ENCODE measurements at places on chromosomes 1 and 21.

- DNase-seq, result no peak
Observed at GRCh38 chr1:162605225-162605927, 26.9 kb upstream of the DDR2 start.

GRCh38 chr1:190478149-190479049, 735 bp upstream of the BRINP3 start:
- DNase-seq, result no peak

DNA sequence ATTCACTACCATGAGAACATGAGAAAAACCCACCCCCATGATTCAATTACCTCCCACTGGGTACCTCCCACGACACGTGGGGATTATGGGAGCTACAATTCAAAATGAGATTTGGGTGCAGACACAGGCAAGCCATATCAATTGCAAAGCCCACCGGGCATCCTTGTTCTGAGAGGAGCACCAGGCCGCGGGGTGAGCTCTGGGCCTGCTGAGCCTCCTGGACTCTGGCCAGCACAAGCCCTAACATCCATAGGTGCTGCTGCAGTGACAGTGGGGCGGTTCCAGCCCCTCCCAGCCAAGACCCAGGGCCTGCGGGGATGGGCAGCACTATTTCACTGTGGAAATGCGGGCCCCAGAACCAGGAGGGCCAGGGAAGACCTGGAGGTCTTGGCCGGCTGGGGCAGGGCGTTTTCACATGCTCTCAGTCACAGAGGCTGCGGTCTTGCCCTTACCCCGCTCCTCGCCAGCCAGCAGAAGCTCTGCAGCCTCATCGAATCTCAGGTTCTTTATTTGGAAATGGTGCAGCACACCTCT, 103.8 kb downstream of the PCBP3 start:
- DNase-seq, result no peak

GRCh38 chr1:160774886-160775719, 20.9 kb upstream of the LY9 start:
- DNase-seq, result no peak

- DNase-seq, result no peak
Observed at GRCh38 chr1:205373798-205374175, 17.1 kb upstream of the KLHDC8A start.

GRCh38 chr21:39137248-39138178, 45.7 kb downstream of the PSMG1 start:
- DNase-seq, result no peak

DNA sequence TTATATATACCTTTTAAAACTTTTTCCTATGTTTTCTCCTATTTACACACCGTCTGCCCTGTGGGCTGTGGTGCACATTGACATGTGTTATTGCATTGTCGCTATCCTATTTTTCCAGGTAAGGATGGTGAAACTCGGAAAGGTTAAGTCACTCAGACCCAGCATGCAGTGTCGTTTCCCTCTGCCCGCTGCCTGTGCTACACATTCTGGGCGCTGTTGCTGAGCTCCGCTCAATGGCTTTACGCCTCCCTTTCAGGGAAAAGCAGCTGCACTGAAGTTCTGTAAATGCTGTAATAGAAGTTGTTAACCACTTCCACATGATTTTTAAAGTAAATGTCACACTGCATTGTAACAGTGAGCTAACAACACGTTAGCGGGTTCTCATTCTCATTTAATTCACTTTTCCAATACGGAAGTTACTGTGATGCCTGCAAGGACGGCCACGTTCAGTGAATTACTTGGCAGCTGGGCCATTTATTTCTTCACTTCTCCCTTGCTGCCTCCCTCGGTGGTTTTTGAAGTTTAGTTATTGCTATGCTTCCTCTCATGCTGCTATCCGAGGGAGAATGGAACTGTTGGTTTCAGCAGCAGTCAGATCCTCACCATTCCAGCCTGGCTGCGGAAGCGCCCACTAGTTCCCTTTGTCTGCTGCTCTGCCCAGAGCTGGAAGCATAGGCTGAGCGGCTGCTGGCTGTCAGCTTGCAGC, 288.7 kb downstream of the SPATA17 start:
- no peak for DNase-seq

GRCh38 chr1:6165441-6165985, 14.6 kb downstream of the CHD5 start:
- no peak for DNase-seq

DNA sequence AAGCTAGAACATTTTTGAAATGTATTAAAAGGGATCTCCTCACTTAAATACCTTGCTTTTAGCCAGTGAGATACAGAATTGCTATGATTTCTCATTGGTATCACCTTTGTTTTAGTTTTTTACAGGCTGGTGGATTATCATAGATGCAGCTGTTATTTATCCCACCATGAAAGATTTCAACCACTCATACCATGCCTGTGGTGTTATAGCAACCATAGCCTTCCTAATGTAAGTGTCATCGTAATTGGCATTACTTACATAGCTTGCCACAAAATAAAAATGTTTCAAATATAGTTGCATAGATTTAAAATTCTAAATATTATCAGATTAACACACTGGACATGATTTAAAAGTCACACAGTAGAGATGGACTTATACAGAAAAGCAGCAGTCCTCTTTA, 4.7 kb downstream of the TMEM50A start:
- no peak for DNase-seq

DNA sequence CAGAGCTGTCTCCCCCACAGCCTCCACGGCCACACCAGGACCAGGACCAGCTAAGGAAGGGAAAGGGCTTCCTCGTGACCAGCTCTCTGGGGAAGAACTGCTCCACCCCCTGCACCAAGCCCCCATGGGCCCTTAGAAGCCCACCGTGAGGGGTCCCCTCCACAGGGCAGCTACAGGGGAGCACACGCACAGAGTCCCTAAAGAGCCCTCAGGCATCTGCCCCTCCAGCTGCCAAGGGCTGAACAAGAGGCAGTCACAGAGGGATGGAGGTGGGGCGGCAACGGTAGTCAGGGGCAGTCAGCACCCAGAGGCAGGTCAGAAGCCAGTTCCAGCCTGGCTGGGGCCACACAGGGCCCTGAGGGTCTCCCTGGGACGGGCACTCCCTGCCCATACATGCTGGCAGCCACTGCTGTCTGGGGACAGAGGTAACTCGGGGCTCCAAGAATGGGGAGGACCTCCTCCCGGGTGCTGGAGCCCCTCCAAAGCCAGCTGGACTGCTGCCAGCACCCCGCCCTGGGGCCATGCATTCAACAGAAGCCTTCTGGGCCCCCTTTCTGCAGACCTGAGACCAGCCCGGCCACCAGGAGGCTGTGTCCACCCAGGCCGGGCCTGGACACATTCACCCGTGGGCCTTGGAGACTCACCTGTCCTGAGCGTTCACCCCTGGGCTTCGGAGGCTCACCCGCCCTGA, 18.7 kb downstream of the SLC19A1 start:
- DNase-seq, result no peak

DNA sequence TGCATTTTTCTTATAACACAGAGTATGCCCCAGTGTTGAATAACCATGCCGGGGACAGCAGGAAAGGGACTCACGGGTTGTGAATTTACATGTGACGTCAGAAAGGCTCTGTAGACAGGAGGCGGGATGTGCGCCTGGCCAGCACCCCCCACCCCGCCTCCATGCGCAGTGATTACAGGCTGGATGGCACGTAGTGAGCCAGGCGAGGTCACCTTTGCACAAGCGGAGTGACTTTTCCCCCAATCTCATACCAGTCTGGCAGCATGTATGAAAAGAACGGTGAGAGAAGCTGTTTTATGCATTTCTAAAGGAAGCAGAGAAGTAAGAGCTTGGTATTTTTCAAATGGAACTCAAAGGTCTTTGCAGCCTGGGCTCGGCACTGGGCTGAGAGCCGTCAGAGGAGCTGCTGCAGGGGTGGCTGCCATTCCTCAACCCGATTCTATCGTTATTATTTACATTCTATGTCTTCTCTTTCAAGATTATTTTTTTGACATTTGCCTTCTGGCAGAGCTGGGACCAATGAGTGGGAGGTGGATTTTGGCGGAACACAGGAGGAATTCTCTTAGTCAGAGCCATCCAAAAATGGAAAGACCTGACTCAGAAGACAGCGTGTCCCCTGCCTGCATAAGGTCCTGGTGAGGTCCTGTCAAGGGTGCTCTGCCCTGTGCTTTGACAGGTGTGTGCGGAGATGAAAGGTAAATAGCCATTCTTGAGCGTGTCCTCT, 115.6 kb upstream of the SLC45A1 start:
- DNase-seq, result no peak

DNA sequence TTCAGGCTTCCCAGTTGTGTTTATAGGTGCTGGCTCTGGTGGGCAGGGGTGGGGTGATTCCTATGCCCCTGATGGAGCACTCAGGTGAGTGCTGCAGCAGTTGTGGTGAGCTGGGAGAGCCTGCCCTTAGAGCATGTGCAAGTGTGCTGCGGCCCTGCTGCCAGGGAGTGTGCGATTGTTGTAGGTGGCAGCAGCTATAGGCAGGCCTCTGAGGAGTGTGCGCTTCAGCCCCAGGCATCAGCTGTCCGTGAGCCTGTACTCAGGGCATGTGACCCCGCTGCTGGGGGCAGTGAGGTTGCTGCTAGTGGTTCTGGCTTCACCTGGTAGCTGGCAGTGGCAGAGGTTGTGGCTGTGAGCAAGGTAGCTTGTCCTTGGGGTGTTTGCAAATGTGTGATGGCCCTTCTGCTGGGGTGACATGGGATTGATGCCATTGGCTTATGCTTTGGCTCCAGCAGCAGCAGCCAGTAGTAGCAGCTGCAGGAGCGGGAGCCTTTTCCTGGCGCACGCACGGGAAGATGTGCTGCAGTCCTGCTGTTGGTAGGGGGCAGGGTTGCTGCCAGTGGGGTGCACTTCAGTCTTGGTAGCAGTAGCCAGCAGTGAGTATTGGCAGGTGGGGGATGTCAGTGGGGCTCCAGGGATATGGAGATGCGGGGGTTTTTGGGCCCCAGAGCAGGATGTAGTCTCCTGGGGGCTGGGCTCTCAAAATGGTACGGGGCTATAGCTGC, 37.7 kb downstream of the SYCP1 start:
- no peak for DNase-seq

DNA sequence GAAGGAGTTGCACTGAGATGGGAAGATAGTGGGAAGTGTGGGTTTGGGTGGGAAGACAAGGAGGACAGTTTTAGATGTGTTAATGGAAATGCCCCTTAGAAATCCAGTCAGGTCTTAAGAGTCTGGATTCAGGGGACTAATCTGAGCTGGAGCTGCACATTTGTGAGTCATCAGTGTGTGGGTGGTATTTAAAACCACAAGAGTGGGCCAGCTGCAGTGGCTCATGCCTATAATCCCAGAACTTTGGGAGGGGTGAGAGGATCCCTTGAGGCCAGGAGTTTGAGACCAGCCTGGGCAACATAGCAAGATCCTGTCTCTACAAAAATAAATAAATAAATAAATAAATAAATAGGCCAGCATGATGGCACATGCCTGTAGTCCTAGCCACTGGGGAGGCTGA, 40.9 kb upstream of the SLC6A9 start:
- no peak for DNase-seq

DNA sequence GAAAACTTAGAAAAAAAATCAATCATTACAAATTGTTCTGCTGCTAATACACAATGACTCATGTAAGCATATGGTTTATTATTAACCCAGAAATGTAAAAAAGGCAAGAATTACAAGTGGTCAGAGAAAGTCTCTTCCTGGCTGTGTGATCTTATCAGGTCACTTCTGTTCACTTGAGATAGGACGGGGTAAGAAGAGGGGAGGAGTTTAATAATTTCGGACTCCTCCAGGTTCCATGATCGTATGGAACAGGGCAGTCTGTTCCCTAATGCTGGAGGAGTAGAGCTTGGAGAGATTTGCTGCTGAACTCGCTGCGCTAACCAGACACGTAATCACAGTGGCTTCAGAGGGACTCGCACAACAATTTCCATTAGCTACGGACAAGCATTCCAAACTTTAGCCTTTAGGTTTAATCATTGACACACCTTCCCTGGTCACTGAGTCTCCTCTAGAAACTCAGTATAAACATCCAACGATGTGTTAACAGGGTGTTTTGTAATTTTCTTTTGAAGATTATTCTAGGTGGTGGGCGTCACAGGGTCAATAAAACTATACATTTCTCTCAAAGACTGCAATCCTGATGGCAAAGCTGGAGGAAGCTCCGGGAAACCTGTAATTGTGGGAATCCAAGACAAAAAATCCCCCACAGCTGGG, 1.3 kb downstream of the CRYZ start:
- no peak for DNase-seq

DNA sequence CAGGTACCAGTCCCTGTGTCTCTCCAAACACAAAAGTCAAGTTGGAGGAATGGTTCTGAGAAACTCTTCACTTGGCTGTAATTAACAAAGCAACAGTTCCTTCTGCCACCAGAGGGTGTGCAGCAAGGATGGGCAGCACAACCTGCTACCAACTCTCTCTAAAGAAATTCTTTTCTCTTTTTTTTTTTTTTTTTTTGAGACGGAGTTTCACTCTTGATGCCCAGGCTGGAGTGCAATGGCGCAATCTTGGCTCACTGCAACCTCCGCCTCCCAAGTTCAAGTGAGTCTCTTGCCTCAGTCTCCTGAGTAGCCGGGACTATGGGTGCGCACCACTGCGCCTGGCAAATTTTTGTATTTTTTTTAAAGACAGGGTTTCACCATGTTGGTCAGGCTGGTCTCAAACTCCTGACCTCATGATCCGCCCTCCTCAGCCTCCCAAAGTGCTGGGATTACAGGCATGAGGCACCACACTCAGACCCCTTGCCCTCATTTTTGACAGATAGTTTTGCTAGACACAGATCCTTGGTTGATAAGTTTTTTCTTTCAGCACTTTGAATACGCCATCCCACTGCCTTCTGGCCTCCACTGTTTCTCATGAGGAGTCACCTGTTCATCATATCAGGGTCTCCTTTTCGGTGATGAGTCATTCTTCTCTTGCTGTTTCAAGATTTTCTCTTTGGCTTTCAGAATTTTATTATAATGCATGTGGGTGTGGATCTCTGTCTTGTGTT, 12.1 kb upstream of the DEGS1 start:
- DNase-seq, result no peak

GRCh38 chr1:24619376-24619775, 23.7 kb upstream of the SRRM1 start:
- DNase-seq, result no peak

DNA sequence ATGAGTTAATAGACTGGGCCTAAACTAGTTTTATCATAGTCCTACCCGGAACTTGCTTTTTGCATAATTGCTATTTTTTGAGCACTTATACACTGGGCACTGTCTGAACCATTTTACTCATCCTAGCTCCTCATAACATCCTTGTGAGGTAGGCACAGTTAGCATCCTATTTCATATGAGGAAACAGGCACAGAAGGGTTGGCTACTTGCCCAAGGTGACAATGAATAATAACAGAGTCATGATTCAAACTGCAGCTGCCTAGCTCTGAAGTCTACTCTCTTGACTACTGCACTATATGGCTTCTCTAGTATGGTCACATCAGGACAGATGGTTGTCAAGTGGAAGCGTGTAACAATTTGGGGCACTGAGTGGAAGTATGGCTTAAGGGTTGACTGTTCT, 18.2 kb upstream of the RC3H1 start:
- no peak for DNase-seq

DNA sequence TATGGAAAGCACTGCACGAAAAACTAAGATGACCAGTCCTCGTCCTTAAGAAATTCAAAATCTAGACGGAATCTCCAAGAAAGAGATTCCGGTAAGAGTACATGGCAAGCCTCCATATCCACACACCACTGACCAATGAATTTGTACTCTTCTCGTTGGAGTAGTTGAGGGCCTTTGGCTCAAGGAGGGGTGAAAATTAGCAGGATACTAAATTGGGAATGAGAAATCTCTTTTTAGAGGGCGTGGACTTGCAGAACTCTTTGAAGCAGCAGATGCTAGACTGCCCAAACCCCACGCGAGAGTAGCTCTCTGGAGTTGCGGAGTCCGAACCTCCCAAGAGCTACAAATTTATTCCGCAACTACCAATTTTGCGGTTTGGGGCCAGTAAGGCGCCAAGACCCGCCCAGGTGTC, 872 bp upstream of the PPP2R5A start:
- no peak for DNase-seq

- no peak for DNase-seq
Observed at GRCh38 chr1:220991959-220992704, 112.9 kb downstream of the HLX start.

Measured in stimulated activated CD4-positive, alpha-beta T cell treated with anti-CD3 and anti-CD28 coated beads, Interleukin-1b, Interleukin-23, amount 100 ng/mL, for 1 hour (primary cell).